ENCODE measurements at places on chromosomes 12 and 14.

DNA sequence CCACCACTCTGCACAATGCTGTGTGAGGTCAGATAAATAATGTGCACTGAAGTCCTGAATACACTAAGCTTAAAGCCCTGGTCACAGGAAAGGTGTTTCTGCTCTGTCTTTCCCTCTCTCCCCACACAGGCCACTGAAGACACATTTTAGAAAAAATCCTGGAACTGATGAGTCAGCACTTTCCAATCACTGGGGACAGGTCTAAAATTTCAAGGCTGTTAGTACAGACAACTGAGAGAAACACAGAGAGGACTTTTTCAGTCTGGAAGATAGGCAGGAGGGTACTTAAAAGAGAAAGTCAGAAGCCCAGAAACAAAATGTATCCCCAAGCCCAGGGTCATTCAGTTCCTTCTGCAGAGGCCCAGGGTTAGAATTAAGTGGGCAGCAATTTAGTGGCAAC is 333.9 kb upstream of the CCDC196 start:
- DNase-seq: no peak

DNA sequence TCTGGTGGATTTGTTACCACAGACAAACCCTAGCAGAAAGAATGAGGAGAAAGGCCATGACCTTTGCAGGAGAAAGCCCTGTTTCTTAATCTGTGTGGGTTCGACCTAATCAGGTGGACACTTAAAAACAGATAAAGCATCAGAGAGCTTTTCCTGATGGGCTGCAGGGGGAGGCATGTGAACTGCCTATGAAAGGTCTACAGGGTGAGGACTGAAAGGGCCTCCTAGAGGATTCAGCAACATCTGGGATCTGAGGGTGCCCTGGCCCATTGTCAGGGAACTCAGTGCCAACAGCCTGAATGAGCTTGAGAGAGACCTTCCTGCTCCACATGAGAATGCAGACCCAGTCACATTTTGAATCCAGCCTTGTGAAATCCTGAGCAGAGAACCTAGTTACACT is 178.8 kb upstream of the DDHD1 start:
- DNase-seq: no peak

DNA sequence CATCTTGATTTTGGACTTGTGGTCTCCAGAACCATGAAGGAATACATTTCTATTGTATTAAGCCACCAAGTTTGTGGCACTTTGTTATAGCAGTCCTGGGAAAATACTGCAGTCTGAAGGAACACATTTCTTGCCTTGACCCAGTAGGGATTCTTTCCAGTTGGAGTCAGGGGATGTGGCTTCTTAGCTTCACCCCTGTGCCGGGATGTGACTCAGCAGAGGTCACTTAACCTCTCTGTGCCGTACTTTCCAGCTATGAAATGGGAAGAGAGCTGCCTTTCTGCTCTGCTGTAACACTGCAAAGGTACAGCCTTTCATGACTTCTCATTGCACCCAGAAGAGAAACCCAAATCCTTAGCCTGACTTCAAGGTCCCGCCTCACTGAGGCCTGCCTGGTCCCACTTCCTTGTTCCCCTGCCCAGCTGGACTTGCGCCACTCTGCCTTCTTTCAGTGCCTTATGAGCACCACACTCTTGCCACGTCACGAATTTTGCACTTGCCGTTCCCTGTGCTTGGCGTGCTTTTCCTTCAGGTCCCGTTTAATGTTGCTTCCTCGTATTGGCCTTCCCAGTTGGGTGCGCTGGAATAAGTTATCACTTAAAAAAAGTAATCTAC is 24.2 kb downstream of the CHST11 start:
- no peak for DNase-seq

DNA sequence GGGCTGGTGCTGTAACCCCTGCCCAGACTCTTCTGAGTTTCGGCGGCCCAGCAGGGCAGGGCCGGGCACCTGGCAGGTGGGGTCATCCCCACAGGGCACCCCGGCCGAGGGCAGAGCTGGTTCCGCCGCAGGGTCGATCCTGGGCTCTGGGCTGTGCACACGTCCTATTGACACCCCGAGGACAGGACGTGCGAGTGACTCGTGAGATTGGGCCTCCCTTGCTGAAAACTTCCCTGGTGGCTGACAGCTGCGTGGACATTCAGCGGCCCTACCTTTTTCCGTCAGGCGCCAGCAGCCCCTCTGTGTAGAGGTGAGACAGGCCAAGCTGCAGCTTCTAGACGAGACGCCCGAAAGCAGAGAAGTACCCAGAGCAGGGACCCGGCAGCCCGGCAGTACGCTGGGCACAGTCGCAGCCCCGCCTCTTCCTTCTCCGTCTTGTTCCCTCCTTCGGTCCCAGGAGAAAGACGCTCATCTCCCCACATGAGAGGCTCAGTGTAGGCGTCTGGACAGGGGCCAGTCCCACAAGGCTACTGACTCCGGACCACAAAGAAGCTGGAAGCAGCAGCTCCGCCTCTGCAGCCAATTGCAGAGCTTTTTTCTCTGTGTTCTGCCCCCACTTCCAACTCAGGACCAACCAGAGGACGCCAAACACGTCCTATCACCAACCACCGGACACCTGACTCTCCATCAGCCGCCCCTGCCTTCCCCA is at the start of gene LRCOL1:
Gene LRCOL1 (minus strand): TSS at position 532 of the 709 bp plus-strand sequence. CDS start 4,331 bp downstream, outside the sequence.
- DNase-seq: peak; percentile 75

- DNase-seq: no peak
Measured at GRCh38 chr14:22231018-22231417, 358.0 kb downstream of the DAD1 start.

- DNase-seq: peak; percentile 40
Measured at GRCh38 chr14:85247071-85247470, 282.9 kb upstream of the FLRT2 start.

DNA sequence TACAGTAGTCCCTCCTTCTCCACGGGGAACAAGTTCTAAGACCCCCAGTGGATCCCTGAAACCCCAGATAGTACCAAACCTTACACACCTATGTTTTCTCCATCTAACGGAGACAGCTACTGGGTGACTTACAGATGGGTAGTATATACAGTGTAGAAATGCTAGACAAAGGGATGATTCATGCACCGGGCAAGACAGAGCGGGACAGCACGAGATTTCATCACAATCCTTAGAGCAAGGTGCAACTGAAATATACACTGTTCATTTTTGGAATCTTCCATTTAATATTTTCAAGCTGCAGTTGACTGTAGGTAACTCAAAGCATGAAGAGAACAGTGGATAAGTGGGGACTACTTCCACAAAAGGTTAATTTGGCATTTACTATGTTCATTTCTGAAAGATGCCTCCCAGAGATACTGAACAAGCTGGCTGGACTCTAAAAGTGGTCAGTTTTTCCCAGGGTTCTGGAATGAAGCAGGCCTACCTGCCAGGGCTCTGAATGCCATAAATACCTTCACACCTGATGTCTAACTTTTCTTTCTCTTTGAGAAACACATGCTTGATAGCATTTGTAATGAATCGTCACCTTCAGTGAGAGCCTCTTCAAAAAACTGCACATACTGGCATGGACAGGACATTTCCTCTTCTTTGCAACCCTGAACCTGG is 127.7 kb upstream of the FOXN3 start:
- DNase-seq: no peak

DNA sequence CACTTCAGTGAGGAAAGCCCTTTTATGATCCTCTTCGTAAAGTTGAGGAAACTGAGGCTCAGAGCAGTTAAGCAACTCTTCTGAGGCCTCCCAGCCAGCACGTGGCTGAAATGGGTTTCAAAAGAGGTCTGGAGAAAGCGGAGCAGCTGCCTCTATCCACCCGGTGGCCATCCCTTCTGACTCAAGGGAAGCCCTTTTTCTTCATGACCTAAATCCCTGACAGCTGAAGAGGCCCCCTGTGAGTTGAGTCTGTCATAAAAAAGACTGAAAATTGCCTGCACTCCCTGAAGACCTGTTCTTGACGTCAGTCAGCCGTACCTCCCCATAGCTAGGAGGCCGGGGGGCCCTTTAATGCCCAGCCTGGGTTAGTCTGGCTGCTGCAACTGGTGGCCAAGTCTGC is 10.7 kb downstream of the CMKLR1 start:
- no peak for DNase-seq

GRCh38 chr14:28767853-28768741 is 1.5 kb downstream of the FOXG1 start:
- no peak for DNase-seq

DNA sequence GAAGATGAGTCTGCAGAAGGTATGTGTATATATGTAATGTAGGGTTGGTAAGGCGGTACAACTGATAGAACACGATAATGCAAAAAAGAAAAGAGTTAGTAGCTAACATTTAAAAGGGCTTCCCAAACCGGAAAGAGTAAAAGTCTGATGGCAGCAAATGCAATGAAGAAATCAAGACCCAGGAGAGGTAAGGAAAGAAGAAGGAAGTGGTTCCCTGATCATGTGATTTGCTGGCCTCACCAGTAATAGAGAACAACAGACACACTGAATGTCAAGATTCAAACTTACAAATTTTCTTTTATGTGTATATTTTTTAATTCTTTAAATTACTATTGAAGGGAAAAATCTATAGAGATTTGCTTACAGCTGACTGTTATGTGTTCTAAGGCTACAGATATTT is 18.4 kb downstream of the ZFC3H1 start:
- DNase-seq: no peak

GRCh38 chr14:54355698-54356097 is 41.1 kb upstream of the CDKN3 start:
- no peak for DNase-seq

GRCh38 chr12:13087766-13088165 is 15.7 kb downstream of the GSG1 start:
- no peak for DNase-seq

GRCh38 chr12:49716553-49716952 is 9.3 kb upstream of the FMNL3 start:
- DNase-seq: no peak

DNA sequence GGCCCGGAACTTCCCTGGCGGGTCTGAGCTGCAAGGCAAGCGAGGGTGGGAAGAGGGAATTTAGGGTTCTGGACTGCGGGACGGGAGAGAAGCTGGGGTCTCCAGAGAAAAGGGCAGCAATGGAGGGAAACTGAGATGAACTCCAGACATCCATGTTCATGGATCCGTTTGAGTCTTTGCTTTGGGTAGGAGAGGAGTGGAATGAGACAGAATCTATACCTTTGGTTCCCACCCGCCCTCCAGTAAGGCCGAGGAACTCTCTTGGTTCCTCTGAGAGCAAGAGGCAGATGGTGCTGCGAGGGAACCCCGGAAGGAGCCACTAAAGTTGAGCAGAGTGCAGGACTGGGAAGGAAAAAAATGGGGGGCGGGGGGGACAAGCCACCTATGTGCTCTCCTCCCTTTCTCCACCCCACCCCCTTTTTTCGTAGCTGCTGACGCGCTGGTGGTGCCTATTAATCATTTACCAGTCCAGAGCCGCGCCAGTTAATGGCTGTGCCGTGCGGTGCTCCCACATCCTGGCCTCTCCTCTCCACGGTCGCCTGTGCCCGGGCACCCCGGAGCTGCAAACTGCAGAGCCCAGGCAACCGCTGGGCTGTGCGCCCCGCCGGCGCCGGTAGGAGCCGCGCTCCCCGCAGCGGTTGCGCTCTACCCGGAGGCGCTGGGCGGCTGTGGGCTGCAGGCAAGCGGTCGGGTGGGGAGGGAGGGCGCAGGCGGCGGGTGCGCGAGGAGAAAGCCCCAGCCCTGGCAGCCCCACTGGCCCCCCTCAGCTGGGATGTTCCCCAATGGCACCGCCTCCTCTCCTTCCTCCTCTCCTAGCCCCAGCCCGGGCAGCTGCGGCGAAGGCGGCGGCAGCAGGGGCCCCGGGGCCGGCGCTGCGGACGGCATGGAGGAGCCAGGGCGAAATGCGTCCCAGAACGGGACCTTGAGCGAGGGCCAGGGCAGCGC is 1.2 kb downstream of the SSTR1 start:
- no peak for DNase-seq

GRCh38 chr12:80053051-80053790 is 46.1 kb upstream of the OTOGL start:
- no peak for DNase-seq

- DNase-seq: no peak
Measured at GRCh38 chr12:94988471-94988870, 15.0 kb downstream of the NDUFA12 start.

GRCh38 chr12:80268924-80269749 is 169.8 kb downstream of the OTOGL start:
- DNase-seq: no peak

DNA sequence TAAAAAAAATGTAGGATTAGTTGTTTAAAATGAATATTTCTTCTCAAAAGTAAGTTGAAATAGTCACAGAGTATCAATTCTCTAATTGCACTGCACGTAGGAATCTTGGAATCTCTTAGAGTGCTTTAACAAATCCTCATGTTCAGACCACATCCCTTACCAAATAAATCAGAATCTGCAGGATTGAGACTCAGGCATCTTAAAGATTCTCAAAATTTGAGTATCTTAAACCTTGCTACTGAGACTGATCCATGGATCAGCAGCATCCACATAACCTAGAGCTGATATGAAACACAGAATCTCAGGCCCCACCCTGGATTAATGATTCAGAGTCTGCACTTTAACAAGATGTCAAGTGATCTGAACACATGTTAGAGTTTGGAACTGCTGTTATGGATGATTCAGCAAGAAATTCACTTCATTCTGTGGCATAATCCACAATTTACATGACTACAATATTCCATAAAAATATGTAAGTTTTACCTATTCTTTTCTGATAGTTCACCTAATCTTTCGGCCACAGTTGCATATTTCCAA is 58.7 kb downstream of the ADAMTS20 start:
- no peak for DNase-seq

DNA sequence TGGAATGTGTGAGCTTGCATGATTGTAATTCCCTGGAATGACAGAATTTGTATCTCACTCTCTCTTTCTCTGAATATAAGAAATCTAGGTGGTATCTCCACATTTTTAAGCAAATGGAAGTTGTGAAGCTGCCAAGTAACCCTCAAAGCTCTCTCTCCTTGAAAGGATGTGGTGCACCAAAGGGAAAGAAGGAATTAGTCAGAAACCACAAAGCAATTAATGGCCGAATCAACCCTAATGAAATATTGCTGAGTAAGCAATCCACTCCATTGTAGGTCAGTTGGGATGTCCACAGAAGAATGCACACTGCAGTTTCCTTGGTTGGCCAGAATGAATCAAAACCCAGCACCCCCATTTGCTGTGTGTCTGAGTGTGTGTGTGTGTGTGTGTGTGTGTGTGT is 153.5 kb downstream of the KCNA5 start:
- no peak for DNase-seq

DNA sequence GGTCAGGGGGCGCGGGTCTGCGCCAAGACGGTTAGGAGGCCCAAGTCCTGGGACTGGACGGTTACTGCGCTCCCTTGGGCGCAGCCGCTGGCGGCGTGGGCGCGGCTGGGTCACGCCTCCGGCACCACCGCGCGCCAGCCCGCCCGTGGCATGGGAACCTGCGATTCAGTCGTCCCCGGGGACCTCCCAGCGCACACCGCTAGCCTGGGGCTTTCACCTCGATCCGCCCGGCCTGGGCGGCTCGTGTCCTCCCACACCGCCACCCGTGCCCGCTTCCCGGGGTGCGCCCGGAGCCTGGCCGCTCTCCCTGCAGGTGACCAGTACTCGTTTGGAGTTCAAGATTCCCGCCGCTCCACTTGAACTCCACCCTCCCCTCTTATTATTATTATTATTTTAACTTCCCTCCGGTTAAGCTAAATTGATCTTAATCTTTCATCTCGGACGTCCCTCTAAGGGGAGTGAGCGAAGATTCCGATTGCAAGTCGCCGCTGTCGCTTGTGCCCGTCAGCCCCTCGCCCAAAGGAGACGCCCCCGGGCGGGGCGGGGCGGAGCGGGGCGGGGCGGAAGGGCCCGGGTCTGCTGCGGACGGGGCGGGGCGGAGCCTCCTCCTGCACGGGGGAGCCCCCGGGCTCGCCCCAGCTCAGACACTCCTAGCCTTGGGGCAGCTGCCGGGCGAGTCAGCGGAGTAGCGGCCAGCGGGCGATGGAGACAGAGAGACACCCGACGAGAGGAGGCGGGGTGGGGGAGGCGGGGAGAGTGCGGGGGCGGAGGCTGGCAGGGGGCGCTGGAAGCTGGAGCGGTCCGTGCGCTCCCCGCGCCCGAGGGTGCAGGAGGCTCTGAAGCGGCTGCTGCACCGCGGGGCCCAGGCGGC is at the start of gene KCNMB4:
Gene KCNMB4 (plus strand): TSS at position 643 of the 871 bp plus-strand sequence. CDS start 445 bp downstream, outside the sequence.
- peak; percentile 90 for DNase-seq

All from NCI-H146 (cell line).